ENCODE measurements at places on chromosomes 6 and 20.

DNA sequence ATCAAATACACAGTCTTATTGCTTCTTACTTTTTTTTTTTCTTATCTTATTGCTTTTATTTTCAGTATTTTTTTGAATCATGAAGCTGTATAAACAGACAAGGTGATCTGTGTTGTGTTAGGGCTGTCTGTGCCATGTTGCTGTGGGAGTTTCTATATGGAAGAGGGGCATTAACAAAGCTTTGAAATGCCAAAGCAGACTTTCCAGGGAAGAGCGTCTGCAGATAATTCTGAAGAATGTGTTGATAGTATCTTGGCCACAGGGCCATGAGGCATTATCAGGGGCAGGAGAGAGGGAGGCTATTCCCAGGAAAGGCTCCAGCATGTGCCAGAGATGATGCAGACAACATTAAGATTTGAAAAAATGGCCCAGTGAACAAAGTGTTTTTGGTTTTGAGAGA is 354.5 kb downstream of the UTRN start:
- no peak for DNase-seq

GRCh38 chr20:46948081-46948480 is 53.4 kb downstream of the EYA2 start:
- DNase-seq: no peak

GRCh38 chr6:42409581-42409980 is 42.1 kb downstream of the TRERF1 start:
- no peak for DNase-seq

DNA sequence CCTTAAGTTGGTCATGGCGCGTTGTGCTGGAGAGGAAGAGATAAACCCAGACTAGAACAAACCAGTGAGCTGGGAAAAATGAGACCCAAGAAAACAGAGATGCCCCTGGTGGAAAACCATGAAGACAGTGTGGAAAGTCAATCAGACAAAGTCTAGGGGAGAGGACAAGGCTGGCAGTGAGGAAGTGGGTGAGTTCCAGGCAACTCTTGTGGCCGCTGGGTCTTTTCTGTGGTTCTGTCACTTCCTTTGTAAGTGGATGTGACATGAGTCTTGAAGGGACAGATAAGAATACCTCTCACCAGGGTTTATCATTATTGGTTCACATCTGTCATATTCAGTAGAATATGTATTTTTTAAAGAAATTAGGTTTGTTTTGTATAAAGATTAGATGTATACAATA is 738.4 kb downstream of the DHX35 start:
- DNase-seq: no peak

DNA sequence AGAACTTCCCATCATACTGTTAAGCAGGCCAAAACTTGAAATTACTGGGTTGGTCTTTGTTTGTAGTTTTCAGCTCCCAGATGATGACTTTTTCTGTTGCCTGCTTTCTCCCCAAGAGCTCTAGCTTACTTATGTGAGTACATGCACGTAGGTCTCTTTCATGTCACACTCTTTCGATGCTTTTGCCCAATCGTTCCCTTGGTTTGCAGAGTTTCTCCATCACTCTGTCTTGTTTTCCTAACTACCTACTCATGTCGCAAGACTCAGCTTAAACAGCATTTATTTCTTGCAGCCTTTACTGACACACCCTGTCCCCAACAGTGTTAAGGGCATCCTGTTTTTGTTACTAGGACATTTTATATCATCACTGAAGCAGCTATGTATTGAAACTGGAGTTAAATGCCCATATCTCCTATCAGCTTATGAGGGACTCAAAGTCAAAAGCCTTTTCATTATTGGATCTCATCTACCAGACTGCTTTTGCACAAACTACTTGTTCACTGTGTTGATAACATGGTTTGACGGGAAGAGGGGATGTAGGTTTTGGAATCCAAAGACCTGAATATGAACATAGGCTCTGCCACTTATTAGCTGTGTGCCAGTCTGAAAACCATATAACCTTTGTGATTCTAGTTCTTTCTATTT is 2.9 kb downstream of the ARG1 start:
- DNase-seq: no peak

DNA sequence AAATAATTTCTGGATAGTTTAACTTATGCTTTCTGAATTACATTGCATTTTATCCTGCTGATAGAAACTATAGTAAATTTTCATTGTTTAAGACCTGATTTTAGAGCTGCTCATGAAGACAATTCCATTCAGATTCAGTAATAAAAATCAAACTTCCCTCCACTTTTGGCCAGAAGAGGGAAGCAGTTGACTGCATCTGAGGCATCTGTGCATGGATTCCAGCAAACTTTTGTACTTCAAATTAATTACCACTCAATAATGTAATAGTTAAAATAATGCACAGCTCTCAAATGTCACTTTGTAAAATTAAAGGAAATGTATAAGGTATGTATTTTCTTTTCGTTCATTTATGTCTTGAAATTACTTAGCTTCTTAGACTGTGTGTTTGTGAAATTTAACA is 64.2 kb upstream of the SLC35B3 start:
- no peak for DNase-seq

DNA sequence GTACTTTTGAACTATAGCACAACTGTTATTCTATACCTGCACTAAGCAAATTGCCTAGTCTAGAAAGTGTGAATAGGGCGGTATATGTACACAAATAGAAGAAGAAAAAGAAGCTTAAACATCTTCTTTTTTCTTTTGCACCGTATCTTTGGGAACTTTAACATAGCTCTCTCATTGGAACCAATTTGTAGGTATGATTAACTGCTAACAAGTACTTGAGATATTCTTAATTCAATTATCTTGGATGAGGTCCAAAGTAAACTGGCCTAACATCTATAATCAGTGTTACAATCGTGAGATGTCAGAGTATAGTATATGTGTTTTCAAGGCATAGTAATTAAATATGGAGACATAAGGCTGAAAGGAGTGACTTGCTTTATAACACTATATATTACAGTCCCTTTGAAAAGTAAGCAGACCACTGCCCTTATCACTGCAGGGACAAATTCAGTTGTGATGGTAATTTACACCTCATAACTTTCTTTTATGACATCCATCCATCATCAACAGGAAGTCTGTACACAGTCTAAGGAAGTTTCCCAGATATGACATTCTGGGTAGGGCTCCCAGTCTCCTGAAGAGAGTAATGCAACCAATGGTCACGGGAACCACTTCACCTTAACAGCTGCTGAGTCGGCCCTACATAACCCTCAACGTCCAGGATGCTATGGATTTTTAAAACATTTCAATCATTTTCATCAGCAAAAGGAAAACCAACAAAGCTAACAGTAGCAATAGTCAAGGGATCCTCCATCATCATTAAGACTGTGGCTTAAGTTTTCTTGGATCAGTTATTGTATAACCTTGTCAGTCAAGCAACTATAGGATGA is 37.6 kb downstream of the NKAIN2 start:
- DNase-seq: no peak

DNA sequence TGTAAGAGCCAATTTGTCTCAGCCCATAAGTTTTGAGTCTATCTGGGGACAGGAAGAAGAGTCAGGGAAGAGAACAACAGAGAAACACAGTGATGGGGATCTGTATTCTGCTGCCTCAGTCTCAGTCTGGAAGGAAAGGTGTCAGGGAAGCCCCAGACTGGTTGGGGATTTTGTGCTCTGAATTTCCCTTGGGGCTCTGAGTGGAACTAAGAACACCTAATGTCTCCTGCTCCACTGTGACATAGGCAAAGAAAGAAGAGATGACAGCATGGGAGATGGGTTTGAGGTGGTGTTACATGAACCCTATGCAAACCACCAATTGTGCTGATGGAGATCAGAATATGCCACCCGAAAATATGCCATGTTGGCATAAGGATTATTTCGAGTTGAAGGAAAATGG is 139.5 kb upstream of the MYLIP start:
- no peak for DNase-seq

- no peak for DNase-seq
These were observed 389.8 kb downstream of the GRIK2 start for GRCh38 chr6:101783287-101783686.

DNA sequence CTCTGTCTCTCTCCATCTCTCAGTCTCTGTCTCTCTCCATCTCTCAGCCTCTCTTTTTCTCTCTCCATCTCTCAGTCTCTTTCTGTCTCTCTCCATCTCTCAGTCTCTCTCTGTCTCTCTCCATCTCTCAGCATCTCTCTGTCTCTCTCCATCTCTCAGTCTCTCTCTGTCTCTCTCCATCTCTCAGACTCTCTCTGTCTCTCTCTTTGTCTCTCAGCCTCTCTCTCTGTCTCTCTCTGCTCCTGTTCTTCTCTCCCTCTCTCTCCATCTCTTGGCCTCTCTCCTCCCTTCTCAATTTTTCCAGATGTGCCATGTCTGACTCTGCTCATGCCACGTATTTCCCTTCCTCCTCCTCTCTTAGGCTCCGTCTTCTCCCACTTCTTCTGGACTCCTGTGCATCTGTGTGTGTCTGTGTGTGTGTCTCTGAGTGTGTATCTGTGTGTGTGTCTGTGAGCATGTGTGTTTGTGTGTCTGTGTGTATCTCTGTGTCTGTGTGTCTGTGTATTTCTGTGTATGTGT is 72.7 kb downstream of the SRC start:
- no peak for DNase-seq

DNA sequence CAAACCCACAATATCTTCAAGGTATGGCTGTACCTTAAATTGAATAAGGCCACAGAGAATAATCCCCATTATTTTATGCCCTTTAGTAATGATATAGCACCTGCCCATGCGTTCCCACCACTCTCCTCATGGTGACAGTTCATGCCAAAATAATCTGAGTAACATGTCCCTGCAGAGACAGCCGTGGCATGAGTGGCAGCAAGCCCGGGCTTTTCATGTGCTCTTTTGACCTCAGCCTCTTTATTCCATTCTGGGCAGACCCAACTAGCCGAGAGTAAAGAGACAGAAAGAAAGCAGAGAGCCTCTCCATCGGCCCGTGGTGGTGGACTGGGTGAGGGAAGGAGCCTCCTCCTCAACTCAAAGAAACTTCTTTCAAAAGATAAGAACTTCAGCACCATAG is 19.9 kb upstream of the POPDC3 start:
- peak; percentile 79 for DNase-seq

DNA sequence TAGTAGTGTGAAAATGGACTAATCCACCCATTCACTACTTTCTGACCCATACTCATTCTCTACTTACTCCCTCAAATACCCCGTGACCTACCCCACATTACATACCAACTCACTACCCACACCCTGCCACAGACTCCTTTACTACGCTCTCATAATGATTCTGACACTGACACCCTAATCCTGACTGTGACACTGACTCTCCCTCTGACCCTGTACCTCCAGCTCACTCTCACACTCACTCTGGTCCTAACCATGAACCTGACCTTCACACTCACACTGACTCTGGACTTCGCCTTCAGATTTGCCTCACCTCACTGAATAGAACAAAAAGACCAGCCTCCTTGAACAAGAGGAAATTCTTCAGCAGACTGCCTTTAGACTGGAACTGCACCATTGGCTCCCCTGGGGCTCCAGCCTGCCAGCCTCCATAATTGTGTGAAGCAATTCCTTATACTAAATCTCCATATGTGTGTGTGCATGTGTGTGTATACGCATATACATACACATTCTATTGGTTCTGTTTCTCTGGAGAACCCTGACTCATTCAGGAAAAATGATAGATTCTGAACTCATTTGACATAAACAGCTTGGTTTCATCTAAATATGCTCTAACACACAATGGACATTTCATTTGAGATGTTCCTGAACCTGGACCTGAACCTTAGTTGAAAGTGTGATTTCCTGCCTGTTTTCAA is 10.5 kb upstream of the ZNF343 start:
- DNase-seq: no peak

- peak; percentile 20 for DNase-seq
These were observed 212.6 kb upstream of the MAN1A1 start for GRCh38 chr6:119562168-119562567.

- DNase-seq: no peak
These were observed 147.4 kb downstream of the FOXC1 start for GRCh38 chr6:1757131-1757530.

- DNase-seq: no peak
These were observed 465.1 kb downstream of the MEI4 start for GRCh38 chr6:78117966-78118365.

DNA sequence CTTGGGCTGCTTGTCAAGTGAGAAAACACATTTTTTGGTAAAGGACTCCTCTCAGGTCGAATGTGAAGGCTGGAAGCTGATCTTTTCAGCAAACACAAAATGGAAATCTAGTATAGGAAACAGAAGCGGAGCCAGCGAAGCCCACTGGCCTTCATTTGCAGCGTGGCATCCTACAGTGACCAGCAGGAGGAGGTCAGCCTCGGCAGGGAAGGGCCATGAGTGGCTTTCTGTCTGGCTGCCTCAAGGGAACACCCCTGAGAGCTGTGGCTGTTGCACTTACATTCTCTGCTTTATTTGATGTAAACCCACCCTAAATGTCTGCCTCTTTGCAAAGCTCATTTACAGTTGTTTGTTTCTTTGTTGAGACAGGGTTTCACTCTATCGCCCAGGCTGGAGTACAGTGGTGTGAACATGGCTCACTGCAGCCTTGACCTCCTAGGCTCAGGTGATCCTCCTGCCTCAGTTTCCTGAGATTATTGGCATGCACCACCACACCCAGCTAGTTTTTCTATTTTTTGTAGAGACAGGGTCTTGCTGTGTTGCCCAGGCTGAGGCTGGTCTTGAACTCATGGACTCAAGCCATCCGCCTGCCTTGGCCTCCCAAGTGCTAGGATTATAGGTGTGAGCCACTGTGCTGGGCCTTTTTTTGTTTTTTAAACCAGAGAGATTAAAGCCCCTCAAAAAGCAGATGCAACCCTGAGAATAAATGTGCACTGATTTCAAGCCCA is 322.0 kb upstream of the SOX4 start:
- DNase-seq: no peak

DNA sequence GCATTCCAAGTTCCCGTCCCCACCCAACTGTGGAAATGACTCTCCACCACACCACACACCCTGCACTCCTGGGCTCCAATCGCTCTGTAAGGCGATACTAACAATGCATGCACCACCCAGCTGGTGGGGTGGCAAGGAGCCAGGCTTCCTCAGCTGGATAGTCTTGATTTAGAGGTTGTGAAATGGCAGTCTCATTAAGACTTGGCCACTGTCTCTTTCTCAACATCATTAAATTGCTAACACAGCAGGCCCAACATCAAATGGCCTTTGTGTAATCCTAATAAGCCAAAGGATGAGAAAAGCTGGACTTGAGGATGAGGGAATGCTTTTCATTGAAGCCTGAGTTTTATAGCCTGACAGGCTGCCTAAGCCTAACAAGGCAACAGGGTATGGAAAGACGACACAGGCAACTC is 223.7 kb downstream of the GMDS start:
- peak; percentile 63 for DNase-seq

DNA sequence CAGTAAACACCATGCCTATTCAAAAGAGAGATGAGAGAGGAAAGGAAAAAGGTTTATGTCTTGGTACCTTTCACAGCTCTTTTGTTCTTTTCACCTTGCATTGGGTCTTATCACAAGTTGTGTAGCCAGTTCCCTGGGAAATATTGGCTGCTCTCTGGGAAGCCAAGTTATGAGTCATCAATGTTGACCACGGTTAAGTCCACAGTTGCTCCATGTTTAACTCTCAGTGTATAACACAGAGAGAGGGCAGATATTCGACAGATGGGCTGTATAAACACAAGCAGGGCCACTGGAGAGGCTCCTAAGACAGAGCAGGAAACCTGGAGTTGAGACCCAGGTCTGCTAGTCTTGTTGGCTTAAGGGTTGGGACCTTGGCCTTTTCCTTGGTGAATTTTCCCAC is 718.6 kb downstream of the QKI start:
- DNase-seq: peak; percentile 32
